Hematopoietic multipotent progenitor cell treated with erythropoietin and hydrocortisone succinate and interleukin-3 and kit ligand, for 8 days (in vitro differentiated cells): ENCODE measurements at places on chromosomes 11 and 22.
A peak's percentile ranks its signal among the peaks of the same experiment; 100 is the strongest.

- DNase-seq: no peak
Measured at GRCh38 chr11:102197670-102198139, 87.5 kb downstream of the YAP1 start.

DNA sequence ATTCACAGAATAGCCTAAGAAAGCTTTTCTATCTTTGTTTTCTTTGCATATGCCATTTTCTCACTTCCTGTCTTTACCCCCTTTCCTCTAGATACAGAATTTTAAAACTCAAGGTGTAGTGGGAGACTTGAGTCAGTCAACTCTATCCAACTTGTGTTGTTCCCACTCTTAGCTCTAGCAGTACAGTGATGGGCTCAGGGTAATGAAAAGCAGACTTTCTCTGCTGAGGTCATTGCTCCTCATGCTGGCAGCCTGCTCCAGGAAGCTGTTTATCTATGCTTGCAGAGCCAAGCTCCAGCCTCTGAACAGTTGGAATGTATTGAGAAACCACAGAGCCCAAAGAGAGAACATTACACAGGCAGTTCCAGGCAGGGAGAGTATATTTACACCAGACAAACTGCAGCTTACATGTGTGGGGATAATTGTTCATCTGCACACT lies 68.1 kb downstream of the CSTPP1 start:
- peak; percentile 97 for DNase-seq

DNA sequence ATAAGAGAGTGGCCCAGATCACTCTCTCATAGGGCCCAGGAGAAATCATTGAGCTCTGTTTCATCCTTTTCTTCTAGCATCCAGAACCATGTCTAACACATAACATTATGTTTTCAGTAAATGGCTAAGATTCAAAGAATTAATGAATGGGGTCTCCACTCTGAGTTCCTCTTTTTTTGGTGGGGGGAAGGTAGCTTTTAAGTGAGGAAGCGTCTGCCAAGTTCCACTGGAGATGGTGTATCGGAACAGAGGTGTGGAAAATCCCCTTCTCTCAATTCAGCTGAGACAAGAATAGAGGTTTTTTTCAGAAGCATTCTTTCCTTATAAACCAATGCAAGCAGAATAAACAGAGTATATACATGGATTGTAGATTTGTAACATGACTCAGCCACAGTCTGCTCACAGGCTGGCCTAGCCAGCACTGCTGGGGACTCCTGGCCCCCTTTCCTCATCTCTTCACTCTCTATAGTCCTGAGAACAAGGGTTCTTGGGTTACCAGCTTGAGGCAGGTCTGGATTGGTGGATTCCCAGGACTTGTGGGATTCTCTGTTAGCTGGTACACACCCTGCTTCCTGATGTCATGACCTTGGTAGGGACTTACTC lies 97.2 kb downstream of the TRAF6 start:
- DNase-seq: no peak

GRCh38 chr22:42964994-42965699 lies 49.8 kb downstream of the PACSIN2 start:
- DNase-seq: no peak
